HepG2 (cell line): ENCODE measurements at places on chromosomes 3 and 15.

- DNase-seq, result peak; percentile 71
Observed at GRCh38 chr3:50268703-50269451, at the start of gene SEMA3B. SEMA3B (plus strand) TSS chr3:50269147; CDS start chr3:50269241, 94 bp downstream.

GRCh38 chr3:187743195-187744141 lies 1.8 kb downstream of the BCL6 start:
- DNase-seq, result no peak

- DNase-seq, result peak; percentile 65
Observed at GRCh38 chr3:13301286-13301987, 118.7 kb downstream of the NUP210 start.

- no peak for DNase-seq
Observed at GRCh38 chr15:31609906-31610305, 283.3 kb downstream of the KLF13 start.

- DNase-seq, result no peak
Observed at GRCh38 chr15:69337138-69337537, 38.4 kb downstream of the PAQR5 start.

DNA sequence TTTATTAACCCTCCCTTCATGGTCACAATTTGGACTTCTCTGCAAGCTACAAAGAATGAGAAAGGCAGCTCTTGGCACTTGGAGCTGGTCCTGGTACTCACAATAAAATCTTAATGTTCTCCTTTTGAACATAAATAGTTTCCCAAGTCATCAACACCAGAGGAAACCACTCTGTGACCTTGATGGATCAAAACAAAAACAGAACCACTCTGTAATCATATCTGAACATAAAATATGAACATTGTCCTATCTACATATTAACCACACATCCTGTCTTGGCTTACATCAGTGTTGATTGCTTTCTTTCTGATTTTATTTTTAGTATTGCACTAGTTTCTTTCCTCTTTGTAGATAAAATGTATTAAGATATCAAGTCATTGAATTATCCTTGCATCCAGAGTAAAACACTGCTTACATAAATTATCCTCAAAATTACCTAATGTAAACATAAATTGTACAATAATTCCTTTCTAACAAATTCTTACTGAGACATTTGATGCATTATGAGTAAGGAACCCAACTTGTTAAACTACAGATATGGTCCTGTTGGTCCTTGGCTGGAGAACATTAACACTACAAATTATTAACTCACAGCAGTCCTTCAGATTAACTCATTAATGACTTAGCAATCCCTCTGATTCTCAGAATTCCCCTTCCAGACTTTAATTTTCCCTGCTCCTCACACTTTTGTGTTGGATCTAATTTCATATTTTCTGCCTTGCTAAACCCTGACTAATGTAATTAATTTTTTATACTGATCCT lies 860.5 kb downstream of the DIPK2A start:
- no peak for DNase-seq

DNA sequence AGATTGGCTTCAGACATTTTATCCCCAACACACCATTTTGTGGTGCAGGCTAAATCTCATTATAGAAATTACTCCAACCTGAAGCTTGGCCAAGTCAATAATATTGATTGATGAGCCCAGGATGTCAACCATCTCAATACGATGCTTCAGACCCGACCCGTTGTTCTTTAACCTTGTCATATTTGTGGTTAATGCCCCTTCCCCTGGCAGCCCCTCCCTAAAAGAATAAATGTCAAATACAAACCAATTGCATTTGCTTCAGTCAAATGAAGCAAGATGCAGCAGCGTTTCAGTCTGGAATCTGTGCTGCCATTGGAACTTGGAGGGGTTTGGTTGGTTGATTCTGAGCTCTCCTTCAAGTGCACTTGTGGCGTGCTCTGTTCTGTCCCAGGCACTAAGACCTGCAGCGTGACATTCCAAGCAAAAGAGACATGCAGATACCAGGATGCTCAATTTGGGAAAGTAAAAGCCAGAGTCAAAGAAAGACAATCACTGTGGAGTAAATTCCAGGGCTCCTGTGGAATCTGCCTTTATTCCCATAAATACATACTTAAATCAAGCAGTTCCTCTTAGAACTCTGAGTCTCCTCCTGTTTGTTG lies 23.8 kb upstream of the PSMD6 start:
- no peak for DNase-seq

DNA sequence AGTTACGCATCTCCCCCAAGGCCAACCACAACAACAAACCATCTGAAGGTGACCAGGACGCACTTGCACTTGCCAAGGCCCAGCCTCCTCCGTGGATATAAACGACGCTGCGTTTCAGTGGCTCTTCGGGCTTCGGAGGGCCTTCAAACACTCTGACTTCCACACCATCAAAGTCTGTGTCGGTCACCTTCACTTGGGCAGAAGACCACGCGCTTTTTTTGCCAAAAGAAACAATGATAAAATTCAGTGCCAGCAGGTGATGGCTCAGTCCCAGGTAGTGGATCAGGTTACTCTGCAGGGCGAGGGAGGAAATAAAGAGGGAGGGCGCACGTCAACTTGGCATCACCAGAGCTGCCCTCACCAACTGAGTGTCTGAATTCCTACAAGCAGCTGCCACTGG lies 63.0 kb downstream of the NCEH1 start:
- DNase-seq, result no peak

- DNase-seq, result no peak
Observed at GRCh38 chr3:30188713-30189112, 417.7 kb upstream of the TGFBR2 start.

DNA sequence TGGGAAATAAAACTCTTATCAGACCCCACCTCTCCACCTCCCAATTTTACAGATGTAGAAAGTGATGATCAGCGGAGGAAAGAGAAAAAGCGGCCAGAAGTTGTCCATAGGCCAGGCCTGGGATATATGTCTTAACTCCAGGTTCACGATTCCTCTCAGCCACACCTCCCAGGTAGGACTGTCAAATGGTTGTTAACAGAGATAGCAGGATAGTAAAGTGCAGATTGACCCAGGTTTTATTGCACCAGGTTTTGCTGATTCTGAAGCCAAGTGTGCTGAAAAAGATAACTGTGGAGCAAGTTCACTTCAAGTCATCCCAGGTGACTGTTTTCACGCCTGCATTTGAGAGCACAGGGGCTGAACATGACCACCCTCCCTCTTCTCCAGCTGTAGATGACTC lies 36.1 kb downstream of the LSM3 start:
- DNase-seq, result no peak

DNA sequence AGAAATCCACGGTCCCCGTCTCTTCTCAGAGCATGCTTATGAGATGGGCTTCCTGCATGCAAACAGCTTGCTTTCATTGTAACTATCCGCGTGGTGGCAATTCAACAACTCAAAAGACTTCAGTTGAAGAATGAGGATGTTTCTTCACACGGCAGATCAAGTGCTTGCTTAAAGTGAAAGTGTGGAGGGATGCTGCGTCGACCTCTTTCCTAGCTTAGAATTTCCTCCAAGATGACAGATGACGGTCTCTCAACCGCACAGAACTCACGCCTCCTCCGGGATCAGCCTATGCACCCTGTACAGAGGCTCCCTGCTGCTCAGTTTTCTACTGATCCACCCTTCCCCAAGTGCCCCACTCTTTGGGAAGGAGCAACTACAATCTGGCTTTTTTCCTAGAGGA lies 47.8 kb downstream of the PCSK6 start:
- no peak for DNase-seq

DNA sequence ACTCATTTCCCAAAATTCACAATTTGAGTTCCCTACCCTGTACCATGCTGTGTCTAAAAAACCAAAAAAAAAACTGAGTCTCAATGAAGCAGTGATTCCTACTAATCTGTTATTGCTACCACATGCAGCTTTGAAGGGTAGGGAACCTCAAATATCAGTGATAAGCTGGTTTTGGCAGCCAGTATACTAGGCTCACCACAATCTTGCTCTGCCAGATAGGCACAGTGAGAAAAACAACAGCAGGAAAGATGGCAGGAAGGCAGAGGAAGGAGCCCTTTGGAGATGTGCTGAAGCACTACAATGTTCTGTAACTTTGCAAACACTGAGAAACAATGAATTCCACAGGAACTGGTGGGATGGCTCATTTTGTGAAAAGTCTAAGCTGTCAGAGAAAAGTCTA lies 96.9 kb upstream of the UBP1 start:
- DNase-seq, result no peak

GRCh38 chr3:177527182-177527581 lies 329.9 kb upstream of the TBL1XR1 start:
- DNase-seq, result no peak

DNA sequence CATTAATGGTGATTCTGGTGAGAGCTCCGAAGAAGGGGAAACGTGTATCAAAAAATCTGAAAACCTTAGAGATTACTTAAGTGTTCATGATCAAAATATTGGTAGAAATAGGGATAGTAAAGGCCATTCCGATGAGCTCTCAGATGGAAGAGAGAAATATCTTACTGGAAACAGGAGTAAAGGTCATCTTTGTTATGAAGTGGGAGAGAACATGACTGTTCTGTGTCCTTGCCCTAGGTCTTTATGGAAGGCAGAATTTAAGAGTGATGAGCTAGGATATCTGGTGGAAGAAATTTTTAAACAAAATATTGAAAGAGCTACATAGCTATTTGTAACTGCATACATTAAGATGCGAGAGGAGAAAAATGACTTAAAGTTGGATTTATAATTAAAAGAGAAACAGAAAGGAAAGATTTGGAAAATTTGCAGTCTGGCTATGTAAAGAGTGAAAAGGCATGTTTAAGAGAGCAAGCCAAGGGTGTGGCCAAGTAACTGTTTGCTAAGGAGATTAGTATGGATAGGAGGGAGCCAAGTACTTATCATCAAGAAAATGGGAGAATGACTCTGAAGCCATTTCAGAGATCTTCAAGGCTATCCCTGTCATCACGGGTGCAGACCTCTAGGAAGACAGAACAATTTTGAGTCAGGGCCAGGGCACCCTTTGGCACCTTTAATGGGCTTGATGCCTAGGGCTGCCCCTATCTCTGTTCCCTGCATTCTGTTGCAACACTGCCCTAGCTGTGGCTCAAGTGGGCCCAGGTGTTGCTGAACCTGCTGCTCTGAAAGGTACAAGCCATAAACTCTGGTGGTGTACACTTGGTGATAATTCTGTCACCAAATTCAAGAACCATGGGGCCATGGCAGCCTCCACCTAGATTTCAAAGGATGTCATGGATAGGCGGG lies 27.3 kb downstream of the SLMAP start:
- DNase-seq, result no peak

DNA sequence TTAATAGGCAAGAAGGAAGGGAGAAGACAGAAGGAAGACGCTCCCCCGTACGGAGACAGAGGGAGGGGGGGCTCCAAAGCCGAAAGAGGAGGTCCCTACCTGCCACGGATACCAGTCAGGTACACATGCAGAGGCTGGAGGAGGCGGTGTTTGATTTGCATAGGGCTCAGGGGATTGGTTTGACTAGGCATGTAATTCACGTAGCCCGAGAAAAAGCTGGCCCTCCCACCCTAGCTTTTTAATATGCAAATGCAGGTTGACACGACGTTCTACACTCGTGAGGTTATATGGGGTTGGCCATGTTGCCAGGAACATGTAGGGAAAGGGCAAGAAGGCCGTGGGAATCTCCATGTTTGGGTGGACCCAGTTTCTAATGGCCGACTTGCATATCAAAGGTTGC lies 29.8 kb downstream of the ZNF592 start:
- DNase-seq, result no peak

DNA sequence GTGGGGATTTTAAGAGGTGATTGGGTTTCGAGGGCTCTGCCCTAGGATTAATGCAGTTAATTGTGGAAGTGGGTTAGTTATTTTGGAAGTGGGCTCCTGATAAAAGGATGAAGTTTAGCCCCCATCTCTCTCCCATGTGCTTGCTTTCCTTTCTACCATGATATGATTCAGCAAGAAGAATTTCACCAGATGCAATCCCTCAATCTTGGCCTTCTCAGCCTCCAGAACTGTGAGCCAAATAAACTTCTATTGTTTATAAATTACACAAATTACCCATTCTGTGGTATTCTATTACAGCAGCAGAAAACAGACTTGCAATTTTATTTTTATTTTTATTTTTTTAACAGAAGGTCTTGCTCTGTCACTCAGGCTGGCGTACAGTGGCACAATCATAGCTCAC lies 27.3 kb upstream of the UBE2E1 start:
- DNase-seq, result no peak

DNA sequence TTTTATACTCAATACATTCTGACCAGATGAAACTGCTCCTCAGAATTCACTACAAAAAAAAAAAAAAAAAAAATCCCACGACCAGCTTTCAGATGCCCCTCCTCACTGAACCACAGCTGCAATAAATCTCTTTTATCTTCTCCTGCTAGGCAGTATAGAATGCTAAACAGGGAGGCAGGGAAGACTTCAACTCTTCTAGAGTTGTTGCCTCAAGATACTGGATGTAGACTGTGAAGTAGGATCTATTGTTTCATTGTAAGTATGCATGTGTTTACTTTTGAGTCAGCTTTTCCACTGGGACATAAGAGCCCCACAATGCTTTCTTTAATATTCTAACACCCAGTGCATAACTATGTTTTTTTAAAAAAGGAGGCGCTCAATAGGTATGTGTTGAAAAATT lies 401.4 kb downstream of the TBL1XR1 start:
- no peak for DNase-seq

DNA sequence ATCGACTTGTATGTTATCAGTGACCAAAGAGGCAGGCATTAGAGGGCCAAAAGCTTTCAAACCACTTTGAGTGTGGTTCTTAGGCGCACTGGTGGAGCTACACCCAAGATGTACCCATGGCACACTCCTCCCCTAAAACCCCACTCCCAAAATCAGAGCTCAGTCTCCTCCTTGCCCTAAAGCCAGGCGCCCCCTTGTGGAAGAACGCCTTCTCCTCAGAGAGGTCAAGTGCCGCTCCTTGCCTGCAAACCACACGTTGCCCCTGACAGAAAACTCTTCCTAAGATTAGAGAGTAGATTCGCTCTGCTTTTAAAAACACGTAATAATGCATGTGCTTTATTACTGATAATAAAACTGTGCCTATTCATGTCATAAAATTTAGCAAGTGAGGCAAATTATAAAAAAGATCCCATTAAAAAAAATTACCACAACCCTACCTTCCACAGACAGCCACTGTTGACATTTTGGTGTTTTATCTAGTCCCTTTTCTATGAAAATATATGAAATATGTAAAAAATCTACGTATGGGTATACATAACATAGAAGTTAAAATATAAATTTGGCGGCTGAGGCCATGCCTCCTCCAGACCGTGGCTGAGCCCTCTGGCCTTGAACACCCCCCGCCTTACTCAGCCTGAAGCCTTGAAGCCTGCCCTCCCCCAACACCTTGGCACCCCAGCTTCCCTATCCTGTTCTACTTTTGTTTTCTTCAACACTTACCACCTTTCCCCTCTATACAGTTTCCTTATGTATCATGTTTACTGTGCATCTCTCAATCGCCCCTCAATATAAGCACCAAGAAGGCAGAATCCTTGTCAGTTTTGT lies 33.5 kb downstream of the BCL2L10 start:
- peak; percentile 59 for DNase-seq
